CD4-positive, alpha-beta T cell treated with Interleukin-6 for 4 hours (primary cell): ENCODE measurements at places on chromosomes 6 and 20.

- no peak for DNase-seq
Observed at GRCh38 chr6:102981490-102982015, 1588.0 kb downstream of the GRIK2 start.

GRCh38 chr6:39367700-39368099, 45.2 kb upstream of the KCNK16 start:
- DNase-seq = no peak

GRCh38 chr6:408599-409102, 17.1 kb downstream of the IRF4 start:
- DNase-seq = no peak

DNA sequence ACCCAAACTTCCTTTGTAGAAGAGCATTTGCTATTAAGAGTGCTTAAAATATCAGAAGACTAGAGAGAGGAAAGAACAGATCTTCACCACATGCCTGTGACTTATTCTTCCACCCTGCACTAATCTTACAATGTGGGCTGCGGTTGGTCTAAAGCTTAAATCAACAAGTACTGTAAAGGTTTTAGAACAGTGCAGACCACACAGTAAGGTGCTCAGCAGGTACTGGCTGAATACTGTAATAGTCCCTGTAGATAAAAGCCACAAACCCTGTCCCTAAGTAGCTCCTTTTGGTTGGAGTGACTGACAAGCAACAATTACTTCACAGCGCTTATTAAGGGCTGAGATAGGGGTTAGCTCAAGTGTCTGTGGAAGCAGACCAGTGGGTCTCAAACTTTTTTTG, 972 bp upstream of the PHF3 start:
- no peak for DNase-seq

DNA sequence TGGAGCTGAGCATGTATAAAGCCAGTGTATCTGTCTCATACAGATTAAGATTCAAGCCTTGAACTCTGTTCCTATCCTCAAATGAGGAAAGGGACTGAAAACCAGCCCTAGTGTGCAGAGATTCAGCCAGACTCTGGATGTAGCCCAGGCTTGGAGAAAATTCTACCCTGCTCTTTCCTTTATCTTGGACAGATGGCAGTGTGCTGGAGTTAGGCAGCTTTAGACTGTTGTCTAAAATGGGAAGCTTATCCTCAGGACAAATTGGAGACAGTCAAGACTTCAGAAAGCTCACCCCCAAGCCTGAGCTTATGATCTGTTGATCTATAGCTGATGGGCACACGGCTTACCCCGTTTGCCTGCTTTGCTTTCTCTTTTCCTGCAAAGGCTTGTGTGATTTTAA, 1057.6 kb downstream of the KIF16B start:
- no peak for DNase-seq

GRCh38 chr20:14896569-14896968, 559.2 kb upstream of the FLRT3 start:
- DNase-seq = no peak

GRCh38 chr6:90820436-90820835, 233.6 kb upstream of the MAP3K7 start:
- DNase-seq = no peak

- DNase-seq = no peak
Observed at GRCh38 chr6:13012977-13013680, 296.6 kb downstream of the PHACTR1 start.

DNA sequence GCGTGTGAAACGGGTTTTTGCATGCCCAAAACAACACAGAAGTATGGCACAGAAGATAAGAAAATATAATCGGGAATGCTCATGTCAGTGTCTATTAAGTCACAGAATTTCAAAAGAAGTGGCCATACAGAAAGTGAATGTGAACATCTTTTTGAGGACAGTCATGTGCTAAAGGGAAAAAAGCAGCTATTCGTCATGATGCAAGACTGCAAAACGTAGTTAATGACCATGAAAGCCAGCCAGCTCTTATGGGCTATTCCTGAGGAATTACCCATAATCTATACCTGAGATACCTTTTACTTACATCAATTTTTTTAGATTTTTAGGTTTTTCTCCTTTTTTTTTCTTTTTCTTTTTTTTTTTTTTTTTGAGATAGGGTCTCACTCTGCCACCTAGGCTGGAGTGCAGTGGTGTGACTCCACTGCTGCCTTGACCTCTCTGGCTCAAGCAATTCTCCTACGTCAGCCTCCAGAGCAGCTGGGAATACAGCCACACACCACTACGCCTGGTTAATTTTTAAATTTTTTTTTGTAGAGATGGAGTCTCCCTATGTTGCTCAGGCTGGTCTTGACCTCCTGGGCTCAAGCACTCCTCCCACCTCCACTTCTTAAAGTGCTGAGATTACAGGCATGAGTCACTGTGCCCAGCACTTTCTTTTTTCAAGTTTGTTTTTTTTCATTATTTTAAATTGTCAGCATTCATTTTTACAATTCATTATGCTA, 18.1 kb upstream of the ZBP1 start:
- DNase-seq = no peak

DNA sequence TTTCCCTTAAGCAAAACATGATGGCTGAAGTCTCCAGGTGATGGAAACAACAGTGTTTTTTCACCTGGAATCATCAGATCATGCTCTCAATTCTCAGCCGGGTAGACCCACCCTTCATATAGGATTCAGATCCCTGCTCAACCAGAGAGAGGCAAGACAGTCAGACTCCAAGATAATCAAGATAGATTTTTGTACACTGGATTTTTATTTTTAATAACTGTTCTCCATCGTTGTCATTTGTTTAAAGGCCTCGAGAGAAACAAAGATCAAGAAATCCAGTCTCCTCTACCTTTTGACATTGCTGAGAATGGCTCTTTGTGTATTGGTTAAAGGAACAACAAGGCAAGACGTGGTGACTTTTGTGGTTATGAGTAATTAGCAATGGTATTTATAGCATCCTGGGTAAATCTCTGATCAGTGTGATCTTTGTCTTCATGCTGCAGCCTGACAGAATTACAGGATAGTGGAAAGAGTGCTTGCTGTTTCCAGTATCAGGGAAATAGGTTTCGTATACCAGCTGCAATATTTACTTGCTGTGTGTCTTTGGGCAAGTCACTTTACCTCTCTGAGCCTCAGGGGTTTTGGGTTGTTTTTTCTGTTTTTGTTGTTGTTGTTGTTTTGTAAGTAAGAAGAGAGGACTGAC, 29.9 kb downstream of the ID4 start:
- no peak for DNase-seq

- no peak for DNase-seq
Observed at GRCh38 chr6:52513464-52513863, 63.4 kb downstream of the TRAM2 start.

DNA sequence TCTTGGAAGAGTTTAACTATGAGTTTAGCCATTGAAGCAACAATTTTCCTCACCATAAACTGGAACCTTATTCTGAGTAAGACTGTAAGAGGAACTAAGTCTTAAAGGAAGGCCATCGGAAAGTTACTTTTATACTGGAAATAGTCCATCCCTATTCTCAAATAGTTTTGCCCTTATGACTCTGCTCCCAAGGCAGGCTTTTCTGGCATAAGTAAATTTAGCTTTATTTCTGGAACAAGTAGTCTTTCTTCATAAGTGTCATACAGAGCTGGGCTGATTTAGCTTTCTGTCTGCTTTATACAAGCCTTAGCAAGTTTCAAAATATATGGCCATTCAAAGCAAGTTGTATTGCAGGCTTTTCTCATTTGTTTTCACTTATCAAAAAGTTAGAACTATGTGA, 328.1 kb downstream of the HACE1 start:
- no peak for DNase-seq

DNA sequence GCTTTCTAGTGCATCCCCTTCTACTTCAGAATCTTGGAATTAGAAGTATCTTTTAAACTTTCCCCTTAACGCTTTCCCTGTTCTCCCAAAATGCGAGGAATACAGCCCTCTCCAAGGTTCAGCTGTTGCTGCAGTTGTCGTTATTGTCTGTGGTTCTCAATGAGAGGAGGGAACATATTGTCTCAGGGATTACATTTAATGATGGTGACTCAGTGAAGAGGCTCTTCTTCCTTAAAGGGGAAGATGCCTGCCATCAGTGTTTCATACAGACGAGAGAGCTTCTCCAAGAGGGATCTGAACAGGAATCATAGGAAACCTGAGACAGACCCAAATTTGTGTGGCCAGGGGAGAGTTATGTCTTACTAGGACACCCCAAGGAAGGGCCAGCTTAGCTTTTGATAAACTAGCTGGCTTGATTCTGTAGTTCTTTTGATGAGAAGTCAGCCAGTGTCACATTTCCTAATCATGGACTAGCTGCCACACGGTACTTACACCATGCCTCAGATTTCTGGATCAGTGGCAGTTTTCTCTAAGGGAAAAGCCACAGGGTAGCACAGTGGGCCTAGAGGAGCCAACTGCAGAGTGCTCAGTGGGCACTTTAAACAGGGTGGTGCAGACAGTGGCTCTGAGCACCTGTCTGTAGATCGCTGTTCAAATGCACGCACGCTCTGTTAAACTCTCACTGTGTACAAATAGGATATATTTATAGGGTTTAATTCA, 59.7 kb upstream of the TMEM181 start:
- DNase-seq = no peak

DNA sequence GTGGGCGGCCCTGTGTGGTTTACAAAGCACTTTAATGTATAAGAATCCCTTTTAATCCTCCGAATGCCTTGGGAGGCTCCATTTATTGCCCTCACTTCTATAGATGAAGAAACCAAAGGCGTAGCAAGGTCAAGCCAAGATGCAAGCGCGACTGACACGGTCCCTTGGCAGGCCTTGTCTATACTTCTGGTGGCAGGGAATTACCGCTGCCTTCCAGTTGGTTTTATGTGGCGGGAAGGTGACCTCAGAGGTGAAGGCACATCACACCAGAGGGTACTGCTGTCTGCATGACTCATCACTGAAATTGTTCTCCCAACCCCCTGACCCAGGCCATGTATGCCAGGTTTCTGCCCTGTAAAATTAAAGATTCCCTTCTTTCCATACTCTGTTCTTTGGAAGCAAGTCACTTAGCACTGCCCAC, 36.1 kb upstream of the NAA20 start:
- DNase-seq = no peak

DNA sequence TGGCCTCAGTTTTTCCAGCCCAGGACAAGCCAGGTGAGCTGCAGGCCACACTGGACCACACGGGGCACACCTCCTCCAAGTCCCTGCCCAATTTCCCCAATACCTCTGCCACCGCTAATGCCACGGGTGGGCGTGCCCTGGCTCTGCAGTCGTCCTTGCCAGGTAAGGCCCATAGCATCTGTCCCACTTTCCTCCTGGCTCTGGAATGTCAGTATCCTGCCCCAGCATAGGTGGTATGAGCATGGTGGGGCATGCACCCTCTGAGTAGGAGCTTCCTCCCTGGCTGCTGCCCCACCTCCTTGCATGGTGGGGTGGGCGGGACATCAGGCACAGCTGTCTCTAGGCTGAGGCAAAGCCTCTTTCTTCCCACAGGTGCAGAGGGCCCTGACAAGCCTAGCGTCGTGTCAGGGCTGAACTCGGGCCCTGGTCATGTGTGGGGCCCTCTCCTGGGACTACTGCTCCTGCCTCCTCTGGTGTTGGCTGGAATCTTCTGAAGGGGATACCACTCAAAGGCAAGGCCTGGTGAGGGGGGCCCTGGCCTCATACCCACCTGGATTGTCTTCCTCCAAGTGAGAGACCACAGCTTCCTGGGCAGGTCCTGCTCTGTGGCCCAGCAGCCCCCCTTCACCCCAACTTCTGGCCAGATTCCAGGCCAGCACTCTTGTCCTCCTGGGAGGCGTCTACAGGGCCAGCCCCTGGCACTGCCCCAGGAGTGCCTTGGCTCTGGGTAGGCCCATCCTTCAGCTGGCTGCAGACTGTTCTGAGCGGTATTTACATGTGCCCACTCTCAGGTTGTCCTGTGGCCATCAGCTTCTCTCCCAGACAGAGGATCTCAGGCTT, 9.1 kb downstream of the PI16 start:
- DNase-seq = peak; percentile 59

GRCh38 chr6:40950986-40951698, 87.9 kb downstream of the UNC5CL start:
- no peak for DNase-seq

DNA sequence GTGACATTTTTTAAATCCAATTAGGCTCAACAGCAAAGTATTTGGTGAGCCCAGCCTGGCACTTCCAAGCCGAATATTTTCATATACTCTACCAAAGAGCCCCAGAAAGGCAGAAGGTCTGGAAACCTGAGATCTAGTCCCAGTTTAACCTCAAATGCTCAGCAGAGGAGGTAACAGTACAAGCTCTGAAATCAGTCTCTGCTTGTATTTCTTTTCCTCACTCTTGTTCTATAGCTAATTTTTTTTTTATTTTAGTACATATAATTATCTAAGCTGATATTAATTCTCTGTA, 9.1 kb downstream of the SOD2 start:
- DNase-seq = no peak

DNA sequence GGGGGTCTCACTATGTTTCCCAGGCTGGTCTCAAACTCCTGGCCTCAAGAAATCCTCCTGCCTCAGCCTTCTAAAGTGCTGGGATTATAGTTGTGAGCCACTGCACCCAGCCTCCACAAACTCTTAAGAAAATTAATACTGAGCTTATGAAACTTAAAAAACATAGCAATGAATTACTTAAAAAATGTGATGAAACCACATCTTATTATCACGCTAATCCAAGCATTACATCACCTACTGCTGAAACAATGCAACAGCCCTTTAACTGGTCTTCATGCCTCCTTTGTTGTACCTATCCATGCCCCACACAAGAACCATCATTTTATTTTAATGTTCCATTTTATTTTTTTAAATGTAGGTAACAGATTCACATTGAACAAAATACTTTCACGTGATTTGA, 24.9 kb downstream of the SESN1 start:
- no peak for DNase-seq

GRCh38 chr20:50194422-50194830, 3.8 kb downstream of the CEBPB start:
- no peak for DNase-seq

- DNase-seq = no peak
Observed at GRCh38 chr20:49310705-49311104, 32.8 kb upstream of the ZNFX1 start.

DNA sequence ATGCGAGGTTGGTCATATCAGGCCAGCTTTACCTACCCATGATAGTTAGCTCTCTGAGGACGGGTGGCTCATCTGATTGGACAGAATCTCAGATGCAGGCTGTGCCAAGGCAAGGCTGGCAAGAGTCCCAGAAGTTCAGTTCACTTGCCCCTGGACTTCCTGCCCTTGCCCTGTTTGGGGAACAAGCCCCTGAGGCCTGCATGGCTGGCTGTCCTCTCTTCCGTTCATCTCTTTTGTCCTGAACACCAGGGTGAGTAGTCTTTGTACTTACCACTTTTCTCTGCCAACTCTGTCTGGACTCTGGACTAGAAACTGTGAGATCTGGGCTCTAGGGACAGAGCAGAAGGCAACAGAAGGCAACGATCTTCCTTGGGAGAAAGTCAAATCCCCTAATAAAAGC, 769.9 kb downstream of the QKI start:
- no peak for DNase-seq

- no peak for DNase-seq
Observed at GRCh38 chr6:39849764-39850163, 57.6 kb downstream of the DAAM2 start.
